Activated naive CD4-positive, alpha-beta T cell treated with Interleukin-2 at 50 U/mL for 16 hours (primary cell): ENCODE measurements at places on chromosomes 6 and 20.

DNA sequence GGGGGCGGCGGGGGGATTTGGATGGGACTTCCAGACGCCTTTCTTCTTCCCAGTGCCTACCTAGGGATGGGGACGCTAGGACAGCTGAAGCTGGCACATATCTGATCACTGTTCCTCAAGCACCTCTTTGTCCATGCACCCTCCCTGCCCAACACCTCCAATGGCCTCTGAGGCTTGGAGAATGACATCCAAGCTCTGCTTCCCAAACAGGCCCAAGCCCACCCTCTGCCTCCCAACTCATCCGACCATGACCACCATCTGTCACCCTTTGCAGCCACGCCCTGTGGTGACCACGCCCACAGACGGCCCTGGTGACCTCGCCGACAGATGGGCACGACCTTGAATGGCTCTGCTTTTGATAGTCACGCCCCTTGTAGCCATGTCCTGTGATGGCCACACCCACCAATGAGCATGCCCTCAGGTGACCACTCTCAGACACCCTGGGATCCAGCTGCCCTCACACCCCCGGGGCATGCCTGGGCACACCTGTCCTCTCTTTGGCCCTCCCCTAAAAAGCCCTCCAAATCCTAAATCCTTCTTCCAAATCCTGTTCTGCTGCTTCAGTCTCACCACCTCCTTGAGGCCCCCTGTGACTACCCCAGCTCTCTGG is 51.0 kb downstream of the SSR1 start:
- DNase-seq: no peak

DNA sequence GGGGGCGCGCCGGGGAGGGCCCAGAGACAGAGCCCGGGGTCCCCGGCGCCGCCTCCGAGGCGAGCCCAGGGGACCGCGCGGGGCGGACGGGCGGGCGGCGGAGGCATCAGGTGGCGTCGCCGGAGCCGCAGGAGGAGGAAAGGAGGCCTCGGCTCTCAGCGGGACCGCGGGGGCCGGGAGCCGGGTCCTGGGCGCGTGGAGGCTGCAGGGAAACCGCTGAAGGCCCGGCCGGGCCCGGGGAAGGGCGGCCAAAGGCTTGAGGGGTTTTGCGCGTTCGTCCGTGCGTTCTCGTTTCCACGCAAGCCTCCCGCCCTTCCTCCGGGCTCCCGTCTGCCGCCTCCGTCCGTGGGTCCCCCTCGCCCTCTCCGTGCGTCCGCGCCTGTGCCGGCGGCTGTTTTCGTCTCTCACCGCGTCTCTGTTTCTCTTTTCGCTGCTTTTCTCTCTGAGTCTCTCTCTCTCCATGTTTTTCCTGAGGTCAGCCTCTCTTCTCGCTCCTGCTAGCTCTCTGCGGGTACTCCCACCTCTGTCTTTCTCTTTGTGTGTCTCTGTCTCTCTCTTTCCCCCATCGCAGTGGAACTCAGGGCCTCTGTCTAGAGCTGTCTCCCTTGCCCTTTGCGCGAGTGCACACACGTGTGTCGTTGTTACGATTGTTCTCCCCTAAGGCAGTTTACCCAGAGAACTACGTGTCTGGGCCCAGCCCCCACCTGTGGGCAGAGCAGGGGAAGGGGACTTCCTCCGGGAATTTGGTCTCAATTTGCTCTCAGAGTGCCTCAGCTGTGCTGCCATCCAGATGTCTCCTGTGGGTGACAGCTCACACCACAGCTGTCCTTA is 2.1 kb downstream of the IRF4 start:
- DNase-seq: peak; percentile 58

DNA sequence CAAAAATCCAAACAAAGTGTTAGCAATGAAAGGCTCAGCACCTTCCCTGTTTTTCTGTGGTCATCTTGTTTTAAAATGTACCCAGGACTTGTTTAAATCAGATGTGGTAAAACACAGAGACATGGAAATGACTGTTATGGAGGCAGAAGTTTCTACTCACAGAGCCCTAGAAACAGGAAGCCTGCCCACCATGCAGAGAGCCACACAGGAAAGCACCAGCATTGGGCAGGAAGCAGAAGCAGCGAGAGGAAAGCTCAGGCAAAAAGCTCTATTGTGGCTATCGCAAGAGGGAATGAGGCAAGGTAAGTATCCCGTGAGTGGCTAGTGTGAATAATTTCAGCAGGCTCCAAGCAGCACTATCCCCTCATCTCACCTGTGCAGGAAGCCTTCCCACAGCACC is 42.8 kb downstream of the GPR6 start:
- DNase-seq: no peak

- DNase-seq: no peak
Measured at GRCh38 chr6:28985462-28986164, 19.5 kb downstream of the ZNF311 start.

DNA sequence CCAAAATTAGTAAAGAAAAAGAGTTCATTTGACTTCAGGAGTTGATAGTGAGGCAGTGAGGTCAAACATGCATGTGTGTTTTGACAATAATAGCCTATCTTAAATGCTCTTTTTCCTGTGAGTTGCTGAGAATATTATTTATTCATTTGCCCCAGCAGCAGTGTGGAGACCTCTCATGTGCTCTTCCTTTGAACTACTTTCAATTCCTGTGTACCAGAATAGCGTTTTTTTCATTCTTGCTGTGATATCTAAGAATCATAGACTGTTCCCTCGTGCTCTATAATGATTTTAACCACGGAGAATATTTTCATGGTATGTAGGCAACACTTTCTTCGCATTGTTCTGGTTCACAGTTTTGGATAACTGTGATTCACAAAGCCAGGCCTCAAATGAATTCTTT is 5.2 kb downstream of the CDYL start:
- DNase-seq: no peak

DNA sequence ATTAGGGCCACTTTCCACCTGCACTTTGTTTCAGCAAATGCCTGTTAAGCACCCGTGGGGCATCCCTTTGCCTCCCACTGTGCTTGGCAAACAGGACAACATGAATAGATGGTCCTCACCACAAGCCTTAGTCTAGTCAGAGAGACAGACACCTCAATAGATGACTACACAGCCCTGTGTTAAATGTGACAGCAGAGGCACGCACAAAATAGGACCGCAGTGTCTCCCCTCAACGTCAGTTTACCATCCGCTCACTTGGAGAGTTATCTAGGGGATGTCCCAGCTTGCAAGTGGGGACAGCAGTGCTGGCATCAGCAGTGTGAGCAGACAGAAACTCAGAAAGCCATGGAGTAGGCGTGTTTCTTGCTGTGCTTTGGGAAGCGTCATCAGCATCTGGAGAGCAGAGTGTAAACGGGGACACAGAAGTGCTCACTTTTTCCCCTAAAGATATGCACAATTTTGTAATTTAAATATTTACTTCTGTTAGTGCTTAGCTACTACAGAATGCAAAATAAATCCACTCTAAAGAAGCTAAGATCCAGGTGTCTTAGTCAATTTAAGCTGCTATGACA is 66.0 kb upstream of the TXNDC5 start:
- no peak for DNase-seq

- no peak for DNase-seq
Measured at GRCh38 chr6:118940770-118941169, 5.8 kb upstream of the MCM9 start.

DNA sequence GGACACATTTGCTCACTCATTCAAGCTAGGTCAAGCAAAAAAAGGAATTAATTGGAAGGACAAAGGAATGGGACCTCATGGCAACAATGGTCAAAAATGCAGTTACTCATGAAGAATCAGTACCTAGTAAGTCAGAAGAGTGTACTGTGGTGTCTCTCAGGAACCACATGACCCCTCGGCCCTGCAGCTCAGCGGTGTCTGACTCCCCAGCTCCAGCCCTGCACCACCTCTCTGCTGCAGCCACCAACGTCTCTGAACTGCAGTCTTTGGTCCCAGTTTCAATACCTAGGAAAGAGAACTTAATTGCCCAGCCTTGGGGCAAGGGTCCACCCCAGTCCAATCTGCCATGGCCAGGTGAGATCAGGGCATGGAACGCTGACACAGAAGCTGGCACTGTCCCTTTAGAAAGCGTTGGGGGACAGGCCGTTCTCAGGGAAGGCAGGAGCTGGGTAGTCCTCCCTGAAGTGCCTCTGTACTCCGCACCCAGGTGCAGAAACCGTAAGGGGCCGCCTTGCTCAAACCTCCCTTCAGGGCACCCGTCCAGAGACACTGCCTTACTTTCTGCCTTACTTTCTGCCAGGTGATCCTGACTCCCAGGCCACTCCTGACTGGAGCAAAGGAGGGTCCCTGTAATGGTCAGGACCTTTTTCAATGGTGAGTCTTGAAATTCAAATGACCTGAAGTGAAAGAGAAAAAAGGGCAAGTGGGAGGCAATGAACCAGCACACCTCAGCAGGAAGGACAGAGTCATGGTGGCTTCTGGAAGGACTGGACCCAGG is 13.2 kb upstream of the NELFCD start:
- DNase-seq: no peak

GRCh38 chr6:165782134-165782533 is 119.1 kb upstream of the PDE10A start:
- no peak for DNase-seq

GRCh38 chr20:54624706-54625390 is 149.5 kb downstream of the DOK5 start:
- no peak for DNase-seq

- no peak for DNase-seq
Measured at GRCh38 chr20:59051666-59052185, 9.1 kb upstream of the PRELID3B start.

DNA sequence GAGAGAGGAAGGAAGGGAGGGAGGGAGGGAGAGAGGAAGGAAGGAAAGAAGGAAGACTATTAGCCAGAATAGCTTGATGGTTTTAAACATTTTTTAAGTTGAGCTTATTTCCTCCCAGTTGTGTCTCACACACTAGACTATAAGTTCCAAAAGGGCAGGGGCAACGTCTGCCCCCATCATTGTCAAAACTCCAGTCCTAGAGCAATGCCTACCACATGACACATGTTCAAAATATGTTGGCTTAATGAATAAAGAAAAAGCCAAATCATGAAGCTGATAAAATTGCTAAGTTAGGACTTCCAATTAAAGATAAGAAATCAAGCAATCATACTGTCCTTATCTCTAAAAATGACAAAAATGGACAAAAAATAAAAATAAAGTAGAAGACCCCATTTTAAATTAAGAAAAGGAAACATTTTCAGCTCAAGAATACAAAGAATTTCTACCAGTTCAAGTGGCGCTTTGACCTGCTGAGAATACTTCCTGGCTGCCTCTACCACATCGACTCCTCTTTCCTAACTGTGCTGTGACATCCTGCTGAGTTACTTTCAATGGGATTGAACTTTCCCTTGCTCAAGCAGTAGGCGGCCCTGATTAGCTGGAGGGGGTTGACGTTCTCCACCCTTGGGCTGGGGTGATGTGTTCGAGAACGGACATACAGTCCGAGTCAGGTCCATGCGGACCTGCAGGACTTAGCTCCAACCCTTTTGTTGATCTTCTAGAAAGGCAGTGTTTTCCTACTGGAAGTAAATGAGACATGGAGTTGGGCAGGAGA is 283.9 kb upstream of the FOXQ1 start:
- DNase-seq: no peak

DNA sequence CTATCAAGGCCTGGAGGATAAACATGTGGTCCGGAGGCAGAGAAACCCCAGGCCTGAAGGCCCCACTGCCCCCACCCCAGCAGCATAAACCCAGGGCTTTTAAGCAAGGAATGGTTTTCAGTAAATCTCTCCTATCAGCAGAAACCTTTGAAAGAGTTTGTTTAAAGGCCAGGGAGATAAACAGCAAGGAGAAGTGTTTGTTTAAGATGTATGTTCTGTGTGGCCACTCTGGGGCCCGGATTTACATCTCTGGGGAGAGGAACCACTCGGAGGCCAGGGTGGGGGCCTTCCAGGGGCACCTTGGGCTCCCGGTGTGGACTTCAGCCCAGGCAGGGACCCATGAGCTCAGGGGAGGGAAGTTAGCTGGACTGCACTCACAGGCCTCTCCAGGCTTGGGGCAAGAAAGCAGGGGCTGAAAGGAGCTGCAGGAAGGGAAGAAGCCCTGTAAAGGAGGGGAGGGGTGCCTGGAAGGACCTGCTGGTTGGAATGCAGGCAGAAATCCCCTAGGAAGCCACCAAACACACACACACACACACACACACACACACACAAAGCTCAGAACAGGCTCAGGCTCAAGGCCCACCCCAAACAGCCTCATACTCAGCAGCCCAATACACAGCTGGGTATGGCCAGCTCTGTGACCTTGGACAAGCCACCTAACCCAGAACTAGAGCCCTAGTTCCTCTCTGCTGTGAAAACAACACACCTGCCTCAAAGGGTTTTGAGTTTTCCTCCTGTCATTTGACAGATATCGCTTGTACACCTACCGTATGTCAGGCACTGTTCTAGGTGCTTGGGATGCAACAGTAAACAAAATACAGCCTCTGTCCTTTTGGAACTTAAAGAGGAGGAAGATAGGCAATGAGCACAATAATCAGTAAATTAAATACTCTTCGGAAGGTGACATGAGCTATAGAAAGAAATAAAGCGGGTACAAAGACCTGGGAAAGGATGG is 26.2 kb upstream of the FOXP4 start:
- DNase-seq: no peak

DNA sequence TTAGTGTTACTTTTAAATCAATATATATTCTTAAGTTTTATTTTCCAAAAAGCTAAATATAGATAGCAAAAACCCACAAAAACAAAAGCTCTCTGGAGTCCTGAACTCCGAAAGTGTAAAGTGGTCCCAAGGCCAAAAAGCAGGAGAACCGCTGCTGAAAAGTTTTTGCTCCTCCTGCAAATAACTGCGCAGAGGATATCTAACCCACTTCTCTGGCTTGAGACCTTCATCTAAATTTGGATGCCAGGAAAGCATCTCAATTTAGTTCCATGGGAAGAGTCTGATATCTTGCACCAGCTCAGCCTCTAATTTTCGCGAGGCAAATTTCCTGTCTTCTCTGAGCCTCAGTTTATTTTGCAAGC is 523 bp downstream of the MRPS10 start:
- DNase-seq: no peak

GRCh38 chr6:7636151-7636550 is 46.2 kb downstream of the SNRNP48 start:
- no peak for DNase-seq

DNA sequence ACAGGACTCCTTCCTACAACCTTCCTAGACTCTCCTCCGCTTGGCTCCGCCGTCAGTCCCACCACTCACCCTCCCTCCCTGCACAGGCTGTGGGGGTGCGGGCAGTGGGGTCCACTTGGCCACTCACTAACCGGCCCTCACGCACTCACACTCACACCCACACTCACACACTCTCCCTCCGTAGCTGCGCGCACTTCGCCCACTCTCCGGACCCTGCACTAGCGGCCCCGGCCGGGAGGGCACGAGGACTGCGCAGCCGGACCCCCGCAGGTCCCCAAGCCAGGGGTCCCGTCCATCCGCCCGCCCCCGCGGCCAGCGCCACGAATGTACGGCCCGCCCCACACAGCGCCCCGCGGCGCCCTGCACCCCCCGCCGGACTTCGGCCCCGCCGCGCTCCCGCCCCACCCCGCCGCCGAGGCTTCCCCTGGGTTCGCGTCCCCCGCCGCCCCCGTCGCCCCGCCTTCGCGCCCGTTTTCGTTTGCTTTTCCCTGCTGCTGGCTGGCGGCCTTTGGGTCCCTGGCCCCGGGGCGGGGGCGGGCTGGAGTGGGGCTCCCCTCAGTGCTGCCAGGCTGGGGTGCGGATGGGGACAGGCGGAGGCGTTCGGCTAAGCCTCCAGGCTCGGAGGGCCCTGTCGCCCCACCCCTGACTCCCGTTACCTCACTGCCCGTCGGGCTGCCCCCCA is 23.0 kb upstream of the SLC22A7 start:
- DNase-seq: peak; percentile 40
